BE2C (cell line): ENCODE measurements at places on chromosomes 3 and 15.

GRCh38 chr3:31361371-31362273 is 171.1 kb upstream of the STT3B start:
- DNase-seq, result no peak

DNA sequence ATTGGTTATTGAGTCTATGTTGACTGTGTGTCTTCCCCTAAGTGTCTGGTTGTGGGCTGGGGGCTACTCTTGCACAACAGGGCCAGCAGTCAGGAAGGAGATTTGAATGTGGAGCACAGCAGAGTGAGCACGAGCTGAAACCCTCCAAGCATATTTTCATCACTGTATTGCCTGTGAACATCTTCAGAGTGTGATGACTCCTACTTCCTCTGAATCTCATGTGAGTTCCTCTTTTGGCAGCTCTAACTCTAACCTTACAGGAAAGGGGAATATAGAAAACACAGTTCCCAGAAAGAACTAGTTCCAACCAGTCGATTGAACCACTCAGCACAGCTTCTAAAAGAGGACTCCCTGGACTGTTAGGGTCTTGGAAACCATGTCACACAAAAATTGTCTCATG is 211.6 kb downstream of the RAP2B start:
- no peak for DNase-seq

DNA sequence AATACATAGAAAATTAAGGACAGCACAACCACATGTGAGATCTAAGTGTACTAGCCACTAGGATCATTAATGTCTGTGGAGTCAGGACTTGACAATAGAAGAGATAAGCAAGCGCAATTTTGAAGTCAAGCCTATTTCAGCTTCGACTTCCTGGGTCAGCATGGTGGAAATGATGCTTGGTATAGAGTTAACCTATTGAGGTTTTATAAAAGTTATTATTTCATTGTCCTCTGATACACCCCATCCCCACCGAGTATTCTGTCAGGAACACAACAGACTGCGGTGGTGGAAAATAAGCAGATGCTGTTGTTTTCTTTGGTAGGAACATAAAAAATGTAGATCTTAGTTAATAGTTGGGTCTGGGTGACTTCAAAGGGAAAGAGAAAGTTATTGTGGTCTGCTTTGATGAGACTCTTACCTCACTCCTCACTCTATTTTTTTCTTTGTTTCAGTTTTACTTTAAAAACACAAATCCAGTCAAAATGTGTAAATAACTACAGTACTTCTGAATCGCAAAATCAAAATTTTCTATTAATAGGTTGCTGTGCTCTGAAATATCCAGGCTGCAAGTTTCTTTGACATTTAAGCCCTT is 82.1 kb downstream of the IL5RA start:
- DNase-seq, result no peak

- DNase-seq, result no peak
Observed at GRCh38 chr3:74906181-74906580, 291.7 kb upstream of the CNTN3 start.

DNA sequence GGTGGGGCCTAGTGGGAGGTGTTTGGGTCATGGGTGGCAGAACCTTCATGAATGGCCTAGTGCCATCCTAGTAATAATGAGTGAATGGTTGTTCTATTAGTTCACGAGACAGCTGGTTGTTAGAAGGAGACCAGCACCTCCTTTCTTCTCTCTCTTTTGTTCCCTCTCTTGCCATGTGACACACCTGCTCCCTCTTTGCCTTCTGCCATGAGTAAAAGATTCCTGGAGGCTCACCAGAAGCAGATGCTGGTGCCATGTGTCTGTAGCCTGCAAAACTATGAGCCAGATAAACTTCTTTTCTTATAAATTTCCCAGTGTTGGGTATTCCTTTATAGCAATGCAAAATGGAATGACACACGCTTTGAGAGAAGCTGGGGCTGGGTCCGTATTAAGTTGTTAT is 89.0 kb upstream of the SLC4A7 start:
- no peak for DNase-seq

DNA sequence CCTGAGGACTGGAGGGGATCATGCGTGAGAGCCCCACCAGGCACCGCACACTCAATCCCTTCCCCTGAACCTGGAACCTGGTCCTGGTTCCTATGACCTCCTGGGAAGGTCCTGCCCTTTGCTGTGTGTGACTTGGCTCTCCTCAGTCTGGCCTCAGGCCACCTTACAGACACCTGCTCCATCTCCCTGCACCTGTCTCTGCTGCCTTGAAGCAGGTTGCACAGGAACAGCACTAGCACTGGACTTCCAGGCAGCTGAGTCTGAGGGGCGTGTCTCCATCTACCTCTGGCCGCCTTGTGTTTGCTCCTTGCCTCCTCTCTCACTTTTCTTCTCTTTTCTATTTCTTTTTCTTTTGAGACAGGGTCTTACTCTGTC is 15.4 kb downstream of the PSTPIP1 start:
- DNase-seq, result no peak

DNA sequence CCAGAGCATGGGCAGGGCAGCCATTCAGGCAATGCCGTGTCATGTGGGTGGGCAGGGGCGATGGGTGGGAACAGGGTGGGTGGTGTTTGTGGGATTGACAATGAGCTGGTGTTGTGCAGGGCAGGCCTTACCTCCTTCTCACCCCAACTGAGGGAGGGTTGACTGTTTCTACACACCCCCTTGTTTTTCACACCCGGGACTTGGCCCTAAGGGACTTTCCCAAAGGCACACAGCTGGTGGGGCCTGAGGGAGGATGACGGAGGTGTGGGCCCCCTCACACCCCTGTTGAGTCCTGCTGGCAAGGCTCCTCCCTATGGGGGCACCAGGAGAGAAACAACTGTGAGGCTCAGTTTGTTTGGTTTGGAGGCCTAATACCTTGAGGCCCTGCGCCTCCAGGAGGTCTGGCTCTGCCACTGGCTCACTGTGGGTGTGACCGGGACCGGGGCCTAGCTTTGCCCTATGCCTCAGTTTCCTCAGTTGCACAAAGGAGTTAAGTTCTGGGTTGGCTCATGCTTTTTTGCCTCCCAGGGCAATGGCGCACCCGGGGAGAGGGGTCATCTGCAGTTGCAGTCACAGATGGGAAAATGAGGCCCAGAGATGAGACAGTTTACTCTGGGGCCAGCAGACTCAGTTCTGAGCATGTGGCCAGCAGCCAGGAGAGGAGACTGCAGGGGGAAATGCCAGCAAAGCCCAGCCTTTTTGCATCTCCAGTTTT is 5.1 kb upstream of the DNAH1 start:
- no peak for DNase-seq

DNA sequence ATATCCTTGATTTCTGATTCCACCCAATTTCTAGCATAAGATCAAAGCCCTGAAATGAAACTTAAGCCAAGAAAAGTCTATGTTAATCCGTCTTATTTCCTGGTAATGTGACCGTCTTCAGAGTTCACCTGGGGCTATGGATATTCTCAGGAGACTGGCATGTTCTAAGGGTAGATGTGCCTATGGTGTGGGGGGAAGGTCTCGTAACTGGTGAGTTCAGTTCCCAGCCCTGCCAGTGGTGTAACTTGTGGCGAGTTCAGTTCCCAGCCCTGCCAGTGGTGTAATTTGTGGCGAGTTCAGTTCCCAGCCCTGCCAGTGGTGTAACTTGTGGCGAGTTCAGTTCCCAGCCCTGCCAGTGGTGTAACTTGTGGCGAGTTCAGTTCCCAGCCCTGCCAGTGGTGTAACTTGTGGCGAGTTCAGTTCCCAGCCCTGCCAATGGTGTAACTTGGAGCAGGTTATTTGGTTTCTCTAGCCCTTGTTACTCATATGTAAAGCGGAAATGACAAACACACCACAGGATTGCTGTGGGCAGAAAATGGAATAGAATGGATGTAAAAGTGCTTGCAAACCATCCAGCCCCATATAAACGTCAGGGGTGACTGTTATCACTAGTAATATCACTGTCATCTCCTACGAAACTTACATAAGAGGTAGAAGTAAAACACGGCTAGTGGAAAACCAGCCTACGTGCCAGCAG is 30.4 kb downstream of the SLC51A start:
- DNase-seq, result no peak

GRCh38 chr3:154730186-154730585 is 300.2 kb upstream of the GPR149 start:
- no peak for DNase-seq

GRCh38 chr3:118425272-118425837 is 609.3 kb downstream of the IGSF11 start:
- DNase-seq, result no peak

DNA sequence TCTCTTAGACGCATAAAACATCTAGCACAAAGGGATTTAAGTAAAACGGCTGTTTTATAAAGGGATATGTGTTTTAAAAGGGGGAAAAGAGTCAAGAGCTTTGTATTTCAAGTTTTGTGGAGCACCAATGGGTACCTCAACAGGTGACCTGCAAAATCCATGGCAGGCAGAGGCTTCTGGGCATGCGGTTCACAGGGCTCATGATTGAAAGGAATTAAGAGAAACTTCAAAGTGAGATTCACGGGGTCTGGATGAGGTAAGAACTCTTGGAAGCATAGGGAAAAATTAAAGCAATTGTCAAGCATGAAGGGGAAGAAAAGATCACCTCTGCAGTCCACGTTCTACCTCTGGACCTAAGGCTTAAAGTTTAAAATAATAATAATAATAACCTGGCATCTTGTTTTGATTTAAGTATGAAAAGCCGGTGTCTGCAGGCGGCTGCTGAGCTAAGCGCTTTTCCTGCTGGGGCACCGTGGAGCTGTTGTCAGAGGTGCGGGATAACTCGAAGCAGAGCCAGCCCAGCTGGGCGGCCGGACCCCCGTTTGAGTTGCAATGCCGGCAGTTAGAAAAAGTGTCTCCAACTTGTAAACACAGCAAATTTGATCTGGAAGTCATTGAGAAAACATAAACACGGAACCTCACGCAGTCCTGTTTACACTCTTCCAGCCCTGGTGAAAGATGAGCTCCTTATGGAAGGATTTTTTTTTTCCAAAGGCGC is 40.5 kb downstream of the HES1 start:
- no peak for DNase-seq

GRCh38 chr3:194447161-194447560 is 39.6 kb downstream of the ATP13A3 start:
- DNase-seq, result no peak

GRCh38 chr3:173653781-173654180 is 256.2 kb downstream of the NLGN1 start:
- no peak for DNase-seq

GRCh38 chr3:173191611-173192010 is 50.6 kb upstream of the SPATA16 start:
- no peak for DNase-seq

DNA sequence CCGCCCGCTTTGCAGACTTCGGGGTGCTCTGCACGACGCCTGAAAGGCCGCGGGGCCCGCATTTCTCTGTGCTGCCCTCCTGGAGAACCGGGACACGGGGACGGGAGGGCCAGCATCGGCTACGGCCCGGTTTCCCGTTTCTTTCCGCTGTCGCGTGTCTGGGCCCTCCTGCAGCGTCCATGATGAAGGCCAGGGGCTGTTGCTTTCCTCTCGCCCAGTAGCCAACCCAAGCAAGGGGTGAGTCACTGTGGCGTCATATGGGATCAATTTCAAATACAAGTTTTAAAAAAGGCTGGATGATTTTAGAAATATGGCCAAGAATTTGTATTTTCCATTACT is 435 bp downstream of the SLC35G2 start:
- peak; percentile 69 for DNase-seq

DNA sequence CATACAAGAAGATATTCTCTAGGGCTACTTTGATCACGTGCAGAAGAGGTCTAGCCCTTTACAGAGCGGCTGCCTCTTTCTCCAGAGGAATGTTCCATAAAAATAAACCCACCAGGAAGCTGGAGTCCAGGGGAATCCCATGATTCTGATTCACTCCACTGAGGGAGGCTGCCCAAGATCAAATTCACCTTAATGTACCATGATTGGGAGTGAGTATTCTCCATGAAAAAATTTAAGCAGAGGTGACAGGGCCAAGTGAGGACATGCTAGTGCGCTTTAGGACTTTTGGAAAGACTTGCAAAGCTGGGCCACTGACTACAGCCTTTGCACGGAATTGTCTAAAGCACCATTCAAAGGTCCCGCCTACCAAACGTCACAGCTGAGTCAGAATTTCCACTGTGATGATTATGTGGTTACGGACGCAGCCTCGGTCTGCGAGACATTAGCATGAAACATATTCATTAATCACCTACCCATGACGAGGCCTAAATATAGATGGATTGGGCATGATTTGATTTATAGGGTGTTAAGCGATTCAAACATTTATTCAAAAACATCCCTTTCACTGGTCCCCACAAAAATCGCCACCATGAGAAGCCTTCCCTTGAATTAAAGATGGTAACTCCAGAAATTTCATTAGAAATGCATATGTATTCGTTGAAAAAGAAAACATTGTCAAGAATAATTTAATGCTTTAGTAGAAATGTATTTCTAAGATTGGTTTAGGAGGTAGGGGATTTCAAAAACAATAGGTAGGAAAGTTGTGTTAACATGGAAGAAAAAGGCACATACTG is 152.6 kb downstream of the GREM1 start:
- DNase-seq, result no peak

GRCh38 chr3:48415251-48415953 is 14.5 kb downstream of the PLXNB1 start:
- no peak for DNase-seq

DNA sequence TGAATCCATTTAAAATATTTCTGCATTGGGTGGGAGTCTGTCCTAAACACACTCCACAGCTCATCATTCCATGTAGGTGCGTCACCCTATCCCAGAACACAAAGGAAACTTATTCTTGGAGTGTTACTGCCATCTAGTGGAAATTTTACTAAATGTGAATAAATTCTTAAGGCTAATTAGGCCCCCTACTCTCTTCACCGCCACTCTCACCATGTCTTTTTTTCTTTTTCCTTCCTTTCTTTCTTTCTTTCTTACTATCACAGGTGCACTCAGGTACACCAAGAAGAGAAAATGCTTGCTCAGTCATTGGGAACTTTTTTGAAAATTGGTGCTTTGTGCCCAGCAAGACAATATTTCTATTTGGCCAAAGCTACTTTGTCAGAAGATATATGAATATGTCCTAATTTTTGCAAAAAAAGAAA is 26.4 kb upstream of the ATP8B4 start:
- peak; percentile 28 for DNase-seq

GRCh38 chr15:81895723-81896122 is 150.1 kb downstream of the MEX3B start:
- no peak for DNase-seq

DNA sequence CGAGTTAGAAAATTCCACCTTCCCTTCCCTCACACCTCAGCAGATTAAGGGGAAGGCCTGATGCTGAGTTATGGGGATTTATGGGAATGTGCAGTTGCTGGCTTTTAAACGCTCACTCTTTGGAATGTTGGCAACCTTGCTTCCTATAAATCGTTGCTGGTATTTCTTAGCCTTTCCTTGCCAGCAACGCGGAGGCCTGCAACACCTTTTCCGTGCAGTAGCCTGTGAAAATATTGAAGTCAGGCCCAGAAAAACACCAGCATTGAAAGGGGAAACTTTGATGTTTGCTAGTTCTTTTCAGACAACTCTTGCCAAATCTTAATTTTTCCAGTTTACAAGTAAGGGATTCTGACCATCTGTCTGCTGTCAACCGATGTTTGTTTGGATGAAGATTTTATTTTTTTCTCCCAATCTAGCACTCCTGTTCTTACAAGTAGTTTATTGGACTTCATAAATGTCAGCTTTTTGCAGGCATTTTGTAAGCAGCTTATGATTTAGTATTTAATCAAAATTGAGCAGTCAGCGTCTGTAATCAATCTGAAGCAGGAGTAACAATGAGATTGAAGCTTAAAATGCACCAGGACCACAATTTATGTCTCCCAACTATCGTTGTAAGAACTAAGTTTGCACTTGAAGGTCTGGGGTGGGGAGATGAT is 251.0 kb downstream of the RPLP1 start:
- DNase-seq, result no peak
